ENCODE measurements at places on chromosomes 5 and 9.

DNA sequence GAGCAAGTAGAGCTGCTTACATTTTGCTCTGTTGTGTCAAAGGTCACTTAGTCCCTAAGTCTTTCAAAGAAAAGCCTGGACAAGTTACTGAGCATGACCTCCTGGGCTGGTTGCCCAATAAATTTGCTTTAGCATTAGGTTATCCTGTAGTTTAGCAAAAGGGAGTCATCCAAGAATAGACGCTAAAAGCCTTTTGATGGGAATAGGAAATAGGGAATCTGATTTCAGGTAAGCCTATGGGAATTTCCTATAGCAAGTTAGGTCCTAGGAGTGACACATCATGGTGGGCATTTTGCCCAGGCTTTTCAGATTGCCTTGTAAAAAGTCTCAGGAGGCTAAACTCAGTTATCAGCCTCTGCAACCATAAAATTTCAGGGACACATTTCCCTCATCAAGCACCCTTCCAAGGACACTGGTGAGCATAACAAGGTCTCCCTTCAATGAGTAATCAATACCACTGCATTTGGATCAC is 67.6 kb upstream of the RANBP3L start:
- DNase-seq = no peak

GRCh38 chr5:144308174-144308573 is 137.5 kb downstream of the KCTD16 start:
- DNase-seq = no peak

DNA sequence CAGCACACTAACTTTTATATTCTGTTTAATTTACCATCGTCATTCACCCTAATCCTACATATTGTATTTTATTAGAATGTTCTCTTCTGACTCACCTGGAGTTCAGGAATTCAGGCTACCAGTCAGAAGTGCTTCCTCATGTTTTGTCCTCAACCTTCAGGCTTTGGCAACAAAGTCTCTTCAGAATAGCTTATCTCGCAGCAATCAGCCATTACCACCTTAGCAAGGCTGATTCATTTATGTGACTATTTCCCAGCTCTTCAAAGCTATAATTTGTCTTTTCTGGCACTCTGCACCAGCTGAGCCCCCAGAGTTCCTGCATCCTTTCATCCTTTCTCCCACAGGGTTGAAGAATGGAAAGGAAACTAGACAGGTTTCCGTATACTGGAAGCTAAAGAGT is 365.5 kb upstream of the CDH18 start:
- DNase-seq = no peak

- DNase-seq = no peak
Observed at GRCh38 chr5:137205231-137206027, 293.7 kb downstream of the SPOCK1 start.

GRCh38 chr5:139670369-139671095 is 22.4 kb downstream of the CXXC5 start:
- DNase-seq = peak; percentile 58
